ENCODE measurements at places on chromosomes 5 and 9. TPM values are rescaled to one million over a fixed set of nuclear protein-coding genes. Genes with fewer than 3 reads are reported as not detected.

DNA sequence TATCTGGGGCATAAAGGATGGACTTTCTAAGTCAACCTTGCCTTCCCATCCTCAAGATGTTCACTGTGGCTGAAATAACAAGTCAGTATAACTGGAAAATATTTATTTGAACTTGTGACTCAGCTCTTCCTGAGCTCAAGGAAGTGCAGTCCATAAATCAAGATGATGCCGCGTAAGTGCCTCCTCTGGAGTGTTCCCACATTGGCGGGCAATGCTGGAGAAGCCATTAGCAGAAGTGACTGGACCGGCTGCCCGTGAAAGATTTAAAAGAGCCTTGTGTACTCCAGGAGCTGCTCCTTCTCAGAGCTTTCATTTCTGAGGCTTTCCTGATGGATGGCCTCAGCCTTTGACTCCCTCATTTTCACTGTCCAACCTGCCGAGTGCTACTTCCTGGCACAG, 17.4 kb downstream of the TMOD1 start:
- H3K27ac ChIP-seq: no peak overlapping the region
- no peak overlapping the region for H3K4me3 ChIP-seq
- no peaks in the 10 kb centered on the region for H3K27me3 ChIP-seq
- no peaks in the 10 kb centered on the region for H3K4me1 ChIP-seq
- DNase-seq: no peak

Gene ITK
- total RNA-seq: 286 TPM

Gene CD180
- 1.2 TPM for total RNA-seq

Gene CYFIP2
- total RNA-seq: 389 TPM

DNA sequence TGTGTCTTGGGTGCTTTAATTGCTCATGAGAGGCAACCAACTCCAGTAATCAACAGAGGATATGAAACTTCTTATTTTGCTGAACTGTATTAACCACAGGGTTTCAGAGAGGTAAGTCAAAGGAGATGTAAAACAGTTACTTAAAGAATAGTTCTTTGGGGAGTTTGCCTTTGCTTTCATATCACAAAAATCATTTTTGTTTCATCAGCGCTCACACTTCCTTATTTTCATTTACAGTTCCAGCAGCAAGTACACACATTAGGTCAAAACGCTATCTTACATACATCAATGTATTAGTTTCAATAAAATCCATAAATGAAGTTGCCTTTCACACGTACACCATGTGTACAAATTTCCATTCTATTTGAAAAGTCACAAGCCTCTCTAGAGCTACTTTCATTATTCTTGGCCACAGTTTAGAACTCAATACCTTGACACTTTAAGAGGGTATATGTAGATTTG, 50.1 kb downstream of the ST8SIA4 start:
- H3K27me3 ChIP-seq: no peaks in the 10 kb centered on the region
- peak overlapping the region; percentile 25 for H3K27ac ChIP-seq
- H3K36me3 ChIP-seq: no peaks in the 10 kb centered on the region
- peaks cover 7% of the 10 kb centered on the region for H3K4me1 ChIP-seq
- H3K4me3 ChIP-seq: no peak overlapping the region

Gene ARHGEF28
- 0.05 TPM for total RNA-seq

Gene HTR1A
- not detected for total RNA-seq

Gene TMEM174
- total RNA-seq: not detected

- no peaks in the 10 kb centered on the region for H3K4me1 ChIP-seq
- H3K27ac ChIP-seq: no peak overlapping the region
- H3K4me3 ChIP-seq: no peak overlapping the region
- H3K27me3 ChIP-seq: no peaks in the 10 kb centered on the region
- H3K36me3 ChIP-seq: no peaks in the 10 kb centered on the region
- no peak for DNase-seq
These were observed 1942.4 kb upstream of the WWC1 start for GRCh38 chr5:166349046-166349445.

GRCh38 chr5:53368516-53368915, 111.9 kb upstream of the FST start:
- H3K27ac ChIP-seq: no peak overlapping the region
- no peaks in the 10 kb centered on the region for H3K4me1 ChIP-seq
- H3K4me3 ChIP-seq: no peak overlapping the region
- no peak for DNase-seq

Gene DDX4
- not detected for total RNA-seq

DNA sequence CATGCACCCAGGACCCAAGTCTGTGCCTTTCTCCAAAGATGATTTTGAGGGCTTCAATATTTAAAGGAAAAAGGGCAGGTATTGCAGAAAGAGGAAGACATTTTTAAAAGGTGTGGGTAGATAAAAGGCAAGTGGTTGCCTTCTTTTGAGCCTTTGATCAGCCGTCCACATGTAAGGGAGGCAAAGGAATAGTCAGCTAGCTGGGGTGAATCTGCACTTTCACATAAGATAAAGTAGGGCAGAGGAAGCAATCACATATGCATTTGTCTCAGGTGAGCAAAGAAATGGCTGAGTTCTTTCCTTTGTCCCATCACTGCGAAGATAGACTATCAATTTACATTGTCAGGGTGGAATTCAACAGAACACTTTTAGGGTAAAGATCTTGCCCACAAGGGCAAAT, 19.9 kb downstream of the MGAT1 start:
- H3K27ac ChIP-seq: no peak overlapping the region
- no peaks in the 10 kb centered on the region for H3K27me3 ChIP-seq
- no peak for DNase-seq

Gene CARTPT
- total RNA-seq: not detected

Gene SLC6A18
- total RNA-seq: not detected

DNA sequence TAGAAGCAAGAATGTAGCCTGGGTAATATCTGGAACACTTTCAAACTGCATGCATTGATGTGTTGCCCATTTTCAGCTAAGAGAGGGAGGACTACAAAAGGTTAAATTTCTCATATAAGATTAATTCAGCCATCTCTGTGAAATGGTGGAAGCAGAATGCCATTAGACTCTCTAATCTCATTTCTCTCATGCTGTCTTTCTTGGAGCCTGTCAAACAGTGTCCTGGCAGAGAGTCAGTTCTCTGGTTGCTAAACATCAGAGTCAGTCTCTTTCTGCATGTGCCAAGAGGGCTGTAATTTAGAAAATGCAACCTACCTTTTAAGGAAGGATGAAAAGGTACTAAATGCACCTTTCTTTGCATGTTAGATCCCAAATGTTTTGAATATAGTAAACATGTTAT, 910 bp upstream of the GARNL3 start:
- no peak overlapping the region for H3K27ac ChIP-seq
- H3K4me1 ChIP-seq: no peaks in the 10 kb centered on the region
- H3K27me3 ChIP-seq: no peaks in the 10 kb centered on the region
- no peak overlapping the region for H3K4me3 ChIP-seq
- DNase-seq: no peak

DNA sequence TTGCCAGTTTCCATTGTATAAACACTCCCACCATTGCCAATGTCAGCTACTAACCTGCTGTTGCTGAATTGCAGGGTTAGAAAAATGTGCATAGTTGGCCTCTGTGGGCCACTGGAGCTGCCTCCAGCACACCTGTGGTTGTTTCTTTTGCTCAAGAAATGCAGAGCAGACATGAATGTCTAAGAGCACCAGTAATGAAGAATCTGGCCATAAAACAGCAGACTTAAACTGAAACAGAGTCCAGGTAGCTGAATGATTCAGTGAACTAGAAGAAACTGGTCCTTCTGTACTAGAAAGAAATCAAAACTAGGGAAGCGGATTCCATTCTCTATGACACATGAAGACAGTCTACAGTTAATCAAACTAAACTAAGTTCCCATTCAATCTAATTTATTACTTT, 48.2 kb downstream of the NUDT12 start:
- H3K27me3 ChIP-seq: no peaks in the 10 kb centered on the region
- H3K36me3 ChIP-seq: no peaks in the 10 kb centered on the region
- H3K27ac ChIP-seq: no peak overlapping the region
- H3K4me1 ChIP-seq: no peaks in the 10 kb centered on the region
- no peak overlapping the region for H3K4me3 ChIP-seq

- H3K4me1 ChIP-seq: no peaks in the 10 kb centered on the region
- H3K36me3 ChIP-seq: no peaks in the 10 kb centered on the region
- DNase-seq: no peak
- no peak overlapping the region for H3K27ac ChIP-seq
These were observed 957.5 kb upstream of the CDH9 start for GRCh38 chr5:27995867-27996266.

GRCh38 chr5:115843444-115844130, 1.9 kb downstream of the AP3S1 start:
- no peak overlapping the region for H3K4me3 ChIP-seq
- peaks cover 15% of the 10 kb centered on the region for H3K4me1 ChIP-seq
- DNase-seq: no peak
- H3K36me3 ChIP-seq: no peaks in the 10 kb centered on the region
- no peaks in the 10 kb centered on the region for H3K27me3 ChIP-seq
- no peak overlapping the region for H3K27ac ChIP-seq

Gene SLU7
- 73.9 TPM for total RNA-seq

DNA sequence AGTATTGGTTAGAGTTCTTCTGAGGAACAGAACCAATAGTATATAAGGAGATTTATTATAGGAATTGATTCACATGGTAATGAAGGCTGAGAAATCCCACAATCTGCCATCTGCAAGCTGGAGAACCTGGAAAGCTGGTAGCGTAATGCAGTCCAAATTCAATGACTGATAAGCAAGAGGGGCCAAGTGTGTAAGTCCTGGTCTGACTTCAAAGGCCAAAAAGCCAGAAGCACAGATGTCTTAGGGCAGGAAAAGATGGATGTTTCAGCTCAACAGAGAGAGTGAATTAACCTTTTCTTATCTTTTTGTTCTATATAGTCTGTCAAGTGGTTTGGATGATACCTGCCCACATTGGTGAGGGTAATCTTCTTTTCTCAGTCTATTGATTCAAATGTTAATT, 146.4 kb downstream of the FGF10 start:
- H3K27ac ChIP-seq: no peak overlapping the region
- H3K27me3 ChIP-seq: no peaks in the 10 kb centered on the region
- no peak for DNase-seq
- no peak overlapping the region for H3K4me3 ChIP-seq

Gene LRRC70
- total RNA-seq: 1.8 TPM

DNA sequence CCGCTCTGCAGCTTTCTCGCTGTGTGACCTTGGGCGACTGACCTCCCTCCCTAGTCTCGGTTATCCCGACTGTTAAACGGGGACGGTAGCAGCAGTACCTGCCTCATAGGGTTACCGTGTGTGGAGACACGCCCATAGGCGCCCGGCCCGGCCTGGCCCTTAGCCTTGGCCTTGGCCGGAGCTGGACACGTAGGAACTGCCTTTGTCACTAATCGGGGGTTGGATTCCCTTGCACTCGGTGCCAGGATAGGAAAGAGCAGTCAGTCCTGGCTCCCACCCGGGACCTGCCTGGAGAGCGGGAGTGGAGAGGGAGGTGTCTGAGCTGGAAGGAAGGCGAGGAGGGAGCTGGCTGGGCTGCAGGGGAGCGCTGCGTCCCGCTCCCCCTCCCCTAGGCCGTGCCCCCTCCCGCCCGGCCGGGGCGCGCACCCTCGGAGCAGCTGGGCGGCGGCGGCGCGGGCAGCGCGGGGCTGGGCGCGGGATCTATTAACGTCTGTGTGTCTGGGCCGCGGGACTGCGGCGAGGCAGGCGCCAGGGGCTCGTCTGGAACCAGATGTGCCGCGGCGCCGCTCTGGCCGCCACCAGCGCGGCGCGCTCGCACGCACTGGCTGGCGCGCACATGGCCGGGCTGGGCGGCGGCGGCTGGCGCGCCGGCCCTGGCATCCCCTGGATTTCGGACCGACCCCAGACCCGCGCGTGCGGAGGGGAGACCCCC, 31.7 kb downstream of the PRRX2 start:
- no peaks in the 10 kb centered on the region for H3K36me3 ChIP-seq
- H3K4me1 ChIP-seq: no peaks in the 10 kb centered on the region
- no peak overlapping the region for H3K27ac ChIP-seq
- no peak overlapping the region for H3K4me3 ChIP-seq
- DNase-seq: no peak
- peaks cover 6% of the 10 kb centered on the region for H3K27me3 ChIP-seq

GRCh38 chr5:137619191-137619870, 116.6 kb downstream of the KLHL3 start:
- no peaks in the 10 kb centered on the region for H3K27me3 ChIP-seq
- H3K36me3 ChIP-seq: peaks cover 4% of the 10 kb centered on the region
- H3K4me1 ChIP-seq: no peaks in the 10 kb centered on the region
- no peak overlapping the region for H3K4me3 ChIP-seq

DNA sequence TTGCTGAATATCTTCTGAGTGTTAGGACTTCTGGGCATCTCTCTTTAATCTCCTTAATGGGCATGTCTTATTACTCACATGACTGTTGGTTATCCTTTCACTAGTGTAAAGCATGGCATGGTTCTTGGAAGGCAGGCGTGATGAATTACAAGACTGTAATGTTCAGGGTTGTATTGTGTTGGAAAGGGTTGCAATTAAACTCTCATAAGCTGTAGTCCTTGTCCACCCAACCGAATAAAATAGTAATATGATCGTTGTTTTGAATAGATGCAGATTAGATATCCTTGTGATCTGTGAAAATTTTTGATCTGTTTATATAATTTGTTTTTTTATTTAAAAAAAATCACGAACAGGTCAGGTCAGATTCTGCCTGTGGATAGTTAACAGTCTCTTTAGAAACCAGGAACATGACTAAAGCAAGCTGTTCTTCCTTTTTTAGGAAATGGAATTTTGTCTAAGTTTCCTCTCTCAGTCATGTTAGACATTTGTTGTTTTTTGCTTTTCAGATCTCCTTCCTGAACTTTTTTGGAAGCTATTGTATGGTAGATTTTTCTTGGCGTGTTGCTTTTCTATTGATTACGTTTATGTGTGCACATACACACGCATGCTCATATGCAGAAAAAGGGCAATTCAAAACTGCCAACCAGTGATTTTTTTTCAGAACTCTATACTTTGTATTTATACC, 121.8 kb downstream of the ARHGEF28 start:
- no peaks in the 10 kb centered on the region for H3K36me3 ChIP-seq
- H3K27ac ChIP-seq: no peak overlapping the region
- H3K4me3 ChIP-seq: no peak overlapping the region
- DNase-seq: no peak

DNA sequence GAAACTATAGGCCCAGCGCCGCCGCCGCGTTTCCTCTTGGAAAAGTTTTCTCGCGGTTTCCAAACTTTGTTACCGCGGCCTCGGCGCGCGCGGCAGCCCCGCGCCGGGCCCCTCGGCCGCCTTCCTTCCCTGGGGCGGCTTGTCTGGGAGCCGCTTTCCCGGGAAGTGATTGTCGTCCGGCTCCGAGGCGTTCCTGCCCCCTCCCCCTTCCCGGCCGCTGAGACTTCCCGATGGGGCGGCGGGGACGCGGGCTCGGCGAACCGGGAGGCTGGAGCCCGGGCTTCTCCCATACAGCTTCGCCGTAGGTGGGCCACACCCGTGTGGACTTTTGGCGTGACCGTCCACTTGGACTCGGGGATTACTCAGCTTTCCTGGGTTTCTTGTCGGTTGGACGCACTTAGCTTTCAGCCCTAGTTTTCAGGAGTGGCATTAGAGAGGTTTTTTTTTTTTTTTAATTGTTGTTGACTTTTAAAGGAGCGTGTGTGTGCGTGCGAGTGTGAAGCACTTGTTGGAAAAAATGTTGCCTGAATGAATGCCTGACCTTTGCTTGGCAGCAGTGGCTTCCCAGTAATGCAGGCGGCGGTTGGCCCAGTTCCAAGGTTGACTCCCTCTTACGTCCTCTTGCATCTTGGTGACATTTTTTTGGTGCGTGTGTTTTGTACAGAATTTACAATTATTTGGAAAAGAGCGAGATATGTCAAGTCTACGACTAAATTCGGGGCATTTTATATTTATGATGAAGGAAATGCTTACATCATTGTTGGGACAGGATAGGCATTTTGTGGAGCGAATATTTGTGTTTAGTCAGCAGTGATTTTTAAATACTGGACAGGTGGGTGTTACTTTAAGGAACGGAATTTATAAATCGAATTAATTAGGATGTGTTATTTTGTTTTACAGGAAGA, 821 bp downstream of the CTNNA1 start:
- peaks cover 33% of the 10 kb centered on the region for H3K27me3 ChIP-seq
- peaks cover 20% of the 10 kb centered on the region for H3K4me1 ChIP-seq
- DNase-seq: peak; percentile 49
- H3K36me3 ChIP-seq: no peaks in the 10 kb centered on the region

Gene LCN2
- total RNA-seq: not detected
